ENCODE measurements at places on chromosomes 2 and 18.

DNA sequence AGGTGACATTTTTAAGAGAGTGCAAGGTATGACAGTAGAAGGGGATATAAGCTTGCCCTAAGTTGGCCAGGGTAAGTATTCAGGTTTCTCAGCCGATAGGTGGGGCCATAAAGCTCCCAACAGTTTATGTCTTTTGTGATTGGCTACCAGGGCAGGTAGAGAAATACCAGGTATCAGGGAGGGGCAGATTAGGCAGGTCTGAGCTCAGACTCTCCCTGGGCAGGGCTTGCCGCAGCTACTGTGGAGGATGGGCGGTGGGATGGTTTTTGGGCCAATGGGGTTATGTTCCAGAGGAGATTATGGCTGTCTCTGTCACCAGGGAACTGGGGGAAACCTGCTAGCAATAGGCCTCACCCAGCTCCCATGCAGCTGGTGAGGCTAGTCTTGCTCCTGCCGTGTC is 211.6 kb downstream of the PTH2R start:
- DNase-seq: no peak

- no peak for DNase-seq
Observed at GRCh38 chr2:42908518-42909200, 116.3 kb upstream of the HAAO start.

DNA sequence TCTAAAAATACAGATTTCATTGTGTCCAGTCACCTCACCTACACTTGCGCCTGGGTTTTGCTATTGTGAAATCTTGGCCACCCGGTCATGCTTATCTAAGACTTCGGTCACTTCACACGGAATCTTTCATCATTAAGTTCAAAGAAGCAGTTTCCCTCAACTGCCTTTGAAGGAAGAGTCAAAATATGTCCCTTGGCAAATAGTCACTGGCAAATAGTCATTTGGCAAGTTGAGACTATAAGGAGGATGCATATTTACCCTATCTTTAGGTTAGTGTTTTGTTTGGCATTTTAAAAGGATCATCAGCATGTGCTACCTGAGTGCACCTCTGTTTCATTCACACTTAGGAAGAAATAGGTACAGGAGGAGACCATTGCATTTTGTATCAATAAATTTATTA is 95.9 kb downstream of the FEZ2 start:
- DNase-seq: no peak

DNA sequence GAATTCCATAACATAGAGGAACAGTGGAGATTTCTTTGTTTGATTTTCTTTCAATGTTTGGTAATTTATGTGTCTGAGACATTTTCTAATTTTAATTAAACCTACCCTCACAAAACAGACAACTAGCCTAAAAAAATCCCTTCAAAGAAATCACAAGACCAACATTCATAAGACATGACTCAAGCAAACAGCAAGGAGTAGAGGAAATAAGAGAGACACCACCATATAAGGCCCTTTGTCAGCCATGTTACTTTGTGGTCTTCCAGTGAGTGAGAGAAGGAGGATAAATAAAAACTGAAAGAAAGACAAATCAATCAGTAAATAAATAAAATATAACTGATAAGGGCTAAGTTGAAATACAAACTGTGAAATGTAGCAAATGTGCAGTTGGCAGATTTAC is 830.8 kb upstream of the SLC39A10 start:
- DNase-seq: peak; percentile 4

DNA sequence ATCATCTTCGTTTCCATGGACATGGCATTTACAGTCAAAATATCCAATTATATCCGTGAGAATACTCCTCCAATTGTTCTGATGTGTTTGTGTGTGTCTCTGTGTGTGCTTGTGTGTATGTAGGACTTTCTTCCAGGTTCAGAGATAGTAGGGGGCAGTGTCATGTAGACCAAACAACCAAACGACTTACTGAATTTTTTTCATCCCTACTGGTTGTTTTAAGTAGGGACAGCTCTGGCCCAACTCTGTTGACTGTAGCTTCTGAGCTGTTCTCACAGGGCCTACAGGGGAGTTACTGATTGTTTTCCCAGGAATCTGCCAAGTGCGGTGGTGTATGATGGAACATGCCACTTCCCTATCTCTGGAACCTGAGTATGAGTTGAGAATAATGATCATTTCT is 69.6 kb downstream of the ETAA1 start:
- no peak for DNase-seq

DNA sequence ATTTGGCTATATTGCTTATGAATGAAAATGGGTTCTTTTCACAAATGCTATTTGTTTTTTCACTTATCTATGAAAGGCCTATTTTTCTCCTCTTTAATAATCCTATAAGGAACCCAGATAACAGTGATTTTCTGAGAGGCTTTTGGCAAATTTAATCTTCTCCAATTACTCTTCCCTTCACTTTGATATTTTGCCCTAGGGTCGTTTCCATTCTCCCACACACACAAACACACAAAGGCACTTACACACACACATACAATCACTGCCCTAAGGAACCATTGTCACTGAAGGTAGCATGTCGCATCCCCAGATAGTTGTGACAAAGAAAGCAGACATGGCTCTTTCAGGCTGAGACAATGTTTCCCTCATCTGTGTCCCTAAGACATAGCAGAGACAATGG is 170.1 kb upstream of the PGAP1 start:
- no peak for DNase-seq

- DNase-seq: no peak
Observed at GRCh38 chr2:20444993-20445910, 1.6 kb upstream of the RHOB start.

- DNase-seq: no peak
Observed at GRCh38 chr18:65755616-65756015, 4.8 kb downstream of the CDH7 start.

- DNase-seq: no peak
Observed at GRCh38 chr2:196080526-196080925, 11.9 kb upstream of the DNAH7 start.

All from fibroblast of skin of left quadriceps (primary cell).